NCI-H1417 treated with DMSO at 0.1 percent for 48 hours (cell line): ENCODE measurements at places on chromosomes 4 and X.

- DNase-seq = no peak
Measured at GRCh38 chr4:25953740-25954139, 39.7 kb downstream of the SMIM20 start.

DNA sequence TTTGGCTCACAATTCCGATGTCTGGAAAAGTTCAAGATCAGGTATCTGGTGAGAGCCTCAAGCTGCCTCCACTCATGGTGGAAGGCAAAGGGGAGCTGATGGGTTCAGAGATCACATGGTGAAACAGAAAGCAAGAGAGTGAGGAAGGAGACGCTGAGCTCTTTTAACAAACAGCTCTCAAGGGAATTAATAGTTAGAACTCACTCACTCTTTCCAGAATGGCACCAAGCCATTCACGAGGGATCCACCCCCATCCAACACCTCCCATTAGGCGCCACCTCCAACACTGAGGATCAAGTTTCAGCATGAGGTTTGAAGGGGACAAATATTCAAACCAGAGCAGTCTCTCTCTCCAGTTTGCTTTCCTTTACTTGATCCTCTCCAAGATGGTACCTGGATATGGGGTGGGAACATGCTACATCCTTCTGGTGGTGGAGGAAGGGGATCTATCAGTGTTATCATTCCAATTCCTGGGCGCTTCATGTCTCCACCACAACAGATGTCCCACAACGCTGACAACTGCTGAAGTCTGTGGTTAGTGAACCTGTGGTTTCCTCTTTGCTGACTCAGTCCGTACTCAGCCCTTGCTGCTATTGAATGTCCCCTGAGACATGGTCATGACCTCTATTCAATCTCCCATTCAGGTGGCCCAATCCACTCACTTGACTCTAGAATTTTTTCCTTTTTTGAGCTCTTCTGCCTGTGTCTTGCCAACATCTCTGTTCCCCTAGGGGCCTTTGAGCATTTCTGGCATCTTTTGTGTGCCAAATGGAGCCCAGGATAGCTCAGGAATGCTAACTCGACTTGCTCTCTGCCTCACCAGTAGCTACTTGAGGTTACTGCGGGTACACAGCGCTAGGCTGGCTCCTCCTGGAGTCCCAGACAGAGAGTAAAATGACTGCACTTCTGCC lies 395.2 kb downstream of the MID1IP1 start:
- DNase-seq = no peak

- DNase-seq = no peak
Measured at GRCh38 chrX:152418025-152418424, 33.1 kb downstream of the GABRA3 start.

DNA sequence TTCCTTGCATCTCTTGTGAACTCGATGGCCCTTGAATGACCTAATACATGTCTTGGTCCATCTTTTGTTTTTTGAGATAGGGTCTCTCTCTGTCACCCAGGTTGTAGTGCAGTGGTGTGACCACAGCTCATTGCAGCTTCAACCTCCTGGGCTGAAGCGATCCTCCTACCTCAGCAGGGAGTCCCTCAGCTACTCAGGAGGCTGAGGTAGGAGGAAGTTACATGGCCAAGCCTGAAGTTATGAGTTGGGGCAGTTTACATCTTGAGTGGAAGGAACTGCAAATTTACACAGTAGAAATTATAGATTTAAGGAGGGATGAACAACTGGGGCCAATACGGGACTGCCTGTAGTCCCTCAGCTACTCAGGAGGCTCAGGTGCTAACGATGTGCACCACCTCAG lies 97.2 kb upstream of the METTL14 start:
- DNase-seq = no peak

GRCh38 chr4:69470561-69470960 lies 25.1 kb downstream of the UGT2B4 start:
- DNase-seq = no peak

- DNase-seq = no peak
Measured at GRCh38 chr4:57100979-57101651, 9.1 kb downstream of the IGFBP7 start.
